Activated naive CD4-positive, alpha-beta T cell treated with anti-CD3 and anti-CD28 coated beads, Interleukin-2, amount 10 ng/mL, durations not matched to agents 7 days and 5 days (primary cell): ENCODE measurements at places on chromosomes 5 and 9.

DNA sequence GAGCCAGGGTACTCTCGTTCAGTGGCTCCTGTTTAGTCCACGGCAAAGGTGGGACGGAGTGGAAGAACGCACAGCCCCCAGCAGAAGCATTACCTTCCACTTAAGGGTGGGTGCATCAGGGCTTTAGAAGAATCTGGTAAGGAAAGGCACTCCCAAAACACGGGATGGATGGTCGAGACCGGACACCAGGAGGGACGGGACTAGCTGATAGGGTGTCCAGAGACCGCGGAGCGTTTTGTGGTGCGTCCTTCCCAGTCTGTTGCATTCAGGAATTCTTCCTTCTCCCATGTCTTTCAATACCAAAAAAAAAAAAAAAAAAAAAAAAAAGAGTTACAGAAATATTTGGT lies 545 bp upstream of the CTSV start:
- no peak for DNase-seq

GRCh38 chr9:77922591-77922990 lies 109.0 kb downstream of the GNAQ start:
- no peak for DNase-seq

DNA sequence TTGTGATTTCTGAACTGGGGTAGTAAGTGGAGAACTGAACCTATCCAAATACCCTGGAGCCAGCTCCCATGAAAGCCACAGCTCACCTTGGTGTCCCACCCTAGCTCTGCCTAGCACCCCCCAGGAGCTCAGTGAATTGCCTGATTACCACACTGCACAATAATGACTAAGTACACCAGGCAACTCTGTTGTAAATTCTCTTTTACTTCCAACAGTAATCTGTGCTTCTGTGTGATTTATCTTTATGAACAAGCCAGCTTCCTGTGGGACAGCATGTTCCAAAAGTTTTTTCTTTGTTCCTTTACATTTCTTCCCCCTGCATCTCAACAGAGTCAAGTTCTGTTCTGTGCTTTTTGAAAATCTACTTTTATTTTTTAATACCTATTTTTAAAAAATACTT lies 22.1 kb upstream of the GRPEL2 start:
- no peak for DNase-seq

DNA sequence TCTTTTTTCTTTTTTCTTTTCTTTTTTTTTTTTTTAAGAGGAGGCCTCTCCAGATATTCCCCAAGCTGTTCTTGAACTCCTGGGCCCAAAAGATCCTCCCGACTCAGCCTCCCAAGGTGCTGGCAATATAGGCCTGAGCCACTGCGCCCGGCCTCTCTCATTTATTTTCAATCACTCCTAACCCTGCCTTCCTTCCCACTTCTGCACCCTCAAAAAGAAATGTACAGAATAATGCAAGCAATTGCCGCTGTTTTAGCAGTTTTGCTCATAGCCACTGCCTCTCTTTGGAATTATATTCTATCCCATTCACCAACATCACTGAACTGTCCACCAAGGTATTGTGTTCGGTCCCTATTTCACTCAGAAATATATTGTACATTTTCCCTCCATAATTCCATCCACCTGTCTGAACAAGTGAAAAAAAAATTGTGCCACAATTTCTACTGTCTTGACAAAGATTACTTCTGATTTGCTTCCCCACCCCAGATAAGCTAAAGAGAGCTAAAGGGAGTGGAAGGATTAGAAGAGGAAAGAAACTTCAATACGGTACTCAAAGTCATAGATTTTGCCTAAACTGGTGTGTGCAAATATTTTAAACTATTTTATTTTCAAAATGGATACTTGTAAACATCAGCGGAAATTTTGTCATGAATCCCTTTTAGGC lies 1.9 kb downstream of the FNBP1 start:
- peak; percentile 36 for DNase-seq

- DNase-seq: no peak
These were observed 9.4 kb upstream of the PWWP2A start for GRCh38 chr5:160128632-160129031.

DNA sequence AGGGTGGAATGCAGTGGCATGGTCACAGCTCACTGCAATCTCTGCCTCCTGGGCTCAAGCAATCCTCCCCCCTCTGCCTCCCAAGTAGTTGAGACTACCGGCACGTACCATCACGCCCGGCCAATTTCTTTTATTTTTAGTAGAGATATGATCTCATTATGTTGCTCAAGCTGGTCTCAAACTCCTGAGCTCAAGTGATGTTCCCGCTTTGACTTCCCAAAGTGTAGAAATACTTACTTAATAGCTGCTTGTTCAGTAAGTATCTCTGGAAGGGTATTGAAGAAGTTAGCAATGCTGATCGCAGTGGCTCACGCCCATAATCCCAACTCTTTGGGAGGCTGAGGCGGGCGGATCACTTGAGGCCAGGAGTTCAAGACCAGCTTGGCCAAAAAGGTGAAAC lies 35.7 kb upstream of the PLIN2 start:
- no peak for DNase-seq

DNA sequence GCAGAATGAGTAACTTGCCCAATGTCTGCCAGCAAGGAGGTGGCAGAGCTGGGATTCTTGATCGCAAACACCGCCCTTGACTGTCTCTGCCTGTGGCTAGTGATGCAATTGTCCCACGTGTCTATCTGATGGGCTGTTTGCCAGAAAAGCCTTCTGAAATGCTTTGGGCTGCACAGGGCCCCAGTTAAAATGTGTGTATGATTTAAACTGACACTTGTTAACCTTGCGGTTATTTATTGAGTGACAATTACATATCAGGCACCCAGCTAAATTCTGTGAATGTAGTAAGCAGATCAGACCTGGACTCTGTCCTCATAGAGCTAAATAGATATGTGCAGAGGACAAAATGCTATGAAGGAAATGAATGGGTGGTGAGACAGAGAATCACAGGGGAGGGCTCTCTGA lies 11.6 kb upstream of the IL12B start:
- DNase-seq: peak; percentile 58

DNA sequence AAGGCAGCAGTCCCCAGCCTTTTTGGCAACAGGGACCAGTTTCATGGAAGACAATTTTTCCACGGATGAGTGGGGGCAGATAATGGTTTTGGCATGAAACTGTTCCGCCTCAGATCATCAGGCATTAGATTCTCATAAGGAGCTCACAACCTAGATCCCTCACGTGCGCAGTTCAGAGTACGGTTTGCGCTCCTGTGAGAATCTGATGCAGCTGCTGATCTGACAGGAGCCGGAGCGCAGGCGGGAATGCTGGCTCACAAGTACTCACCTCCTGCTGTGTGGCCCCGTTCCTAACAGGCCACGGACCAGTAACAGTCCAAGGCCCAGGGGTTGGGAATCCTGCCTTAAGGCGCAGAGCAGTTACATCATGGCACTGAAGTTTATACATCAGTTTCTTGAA lies 3.3 kb upstream of the BRD3 start:
- no peak for DNase-seq

DNA sequence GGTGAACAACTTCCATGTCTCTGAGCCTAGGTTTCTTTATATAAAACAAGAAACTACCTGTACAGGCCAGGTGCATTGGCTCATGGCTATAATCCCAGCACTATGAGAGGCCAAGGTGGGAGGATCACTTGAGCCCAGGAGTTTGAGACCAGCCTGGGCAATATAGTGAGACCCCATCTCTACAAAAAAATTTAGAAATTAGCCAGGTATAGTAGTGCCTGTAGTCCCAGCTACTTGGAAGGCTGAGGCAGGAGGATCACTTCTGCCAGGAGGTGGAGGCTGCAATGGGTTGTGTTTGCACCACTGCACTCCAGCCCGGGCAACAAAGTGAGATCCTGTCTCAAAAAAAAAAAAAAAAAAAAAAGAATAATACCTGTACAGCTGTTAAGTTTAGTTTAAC lies 11.1 kb downstream of the FAM13B start:
- DNase-seq: no peak

- DNase-seq: no peak
These were observed 66.7 kb downstream of the WDR41 start for GRCh38 chr5:77425420-77425819.

- no peak for DNase-seq
These were observed at the start of gene MARCHF11 for GRCh38 chr5:16179511-16179935. Gene MARCHF11, minus strand, starts transcription at chr5:16179791. Its CDS starts 216 bp downstream, at chr5:16179575.

- DNase-seq: no peak
These were observed 938 bp downstream of the NINJ1 start for GRCh38 chr9:93132946-93133680.

GRCh38 chr9:35892051-35892450 lies 14.0 kb upstream of the HRCT1 start:
- no peak for DNase-seq

DNA sequence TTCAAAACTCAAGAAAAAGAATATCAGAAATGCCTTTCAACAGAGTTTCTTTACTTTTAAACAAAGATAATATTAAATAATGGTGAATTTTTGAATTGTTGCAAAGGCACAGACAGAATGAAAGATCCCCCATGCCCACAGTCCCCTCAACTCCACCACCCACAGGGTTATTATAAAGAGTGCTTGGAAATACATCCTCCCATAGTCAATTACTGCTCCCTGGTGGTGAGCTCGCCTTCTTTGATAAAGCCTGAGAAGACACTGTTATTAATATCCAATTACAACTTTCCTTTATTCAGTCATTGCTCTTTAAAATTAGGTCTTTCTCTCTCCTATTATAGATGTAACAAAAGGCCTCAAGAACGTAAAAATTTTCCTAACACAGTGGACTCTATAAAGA lies 490.2 kb upstream of the RORB start:
- no peak for DNase-seq
